ENCODE measurements at places on chromosomes 6 and 20.

GRCh38 chr6:2790588-2791449, 25.6 kb downstream of the WRNIP1 start:
- DNase-seq: peak; percentile 13

DNA sequence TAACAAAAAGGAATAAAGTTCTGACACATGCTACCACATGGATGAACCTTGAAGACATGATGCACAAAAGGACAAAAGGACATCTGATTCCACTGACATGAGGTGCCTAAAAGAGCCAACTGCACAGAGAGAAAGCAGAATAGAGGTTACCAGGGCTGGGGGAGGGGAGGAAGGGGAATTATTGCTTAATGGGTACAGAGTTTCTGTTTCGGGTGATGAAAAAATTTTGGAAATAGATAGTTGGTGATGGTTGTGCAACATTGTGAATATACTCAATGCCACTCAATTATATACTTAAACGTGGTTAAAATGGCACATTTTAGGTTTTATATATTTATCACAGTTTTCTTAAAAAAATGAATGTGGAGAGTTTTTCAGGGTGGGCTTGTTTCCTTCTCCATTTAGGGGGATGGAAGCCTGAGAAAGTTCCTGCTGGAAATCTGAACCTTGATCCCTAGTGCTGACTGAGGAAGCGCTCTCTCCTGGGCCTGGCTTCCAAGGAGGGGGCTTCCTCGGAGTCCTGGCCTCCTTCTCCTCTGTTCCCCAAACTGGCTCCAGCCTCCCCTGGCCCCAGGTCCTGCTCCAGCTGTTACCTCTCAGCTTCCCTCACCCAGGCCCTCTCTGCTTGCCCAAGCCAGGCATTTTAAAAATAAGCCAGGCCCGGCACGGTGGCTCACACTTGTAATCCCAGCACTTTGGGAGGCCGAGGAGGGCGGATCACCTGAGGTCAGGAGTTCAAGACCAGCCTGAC, 79.2 kb downstream of the NOL4L start:
- DNase-seq: no peak

DNA sequence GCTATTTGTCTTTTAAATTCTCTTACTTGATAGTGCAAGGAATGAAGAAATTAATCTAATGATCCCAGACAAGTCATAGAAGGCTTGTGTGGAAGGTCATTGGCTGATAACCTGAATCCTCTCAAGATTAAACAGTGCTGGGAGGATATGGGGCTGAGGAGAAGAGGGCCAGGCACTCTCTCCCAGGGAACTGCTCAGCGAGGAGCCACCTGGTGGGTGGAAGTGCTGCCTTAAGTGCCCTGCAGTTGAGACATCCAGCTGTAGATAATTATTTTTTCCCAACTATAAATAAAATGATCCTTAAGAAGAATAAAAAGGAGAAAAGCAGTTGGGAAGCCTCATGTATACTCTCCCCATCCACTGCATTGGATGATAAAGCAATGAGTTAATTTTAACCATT, 47.9 kb downstream of the BTBD3 start:
- DNase-seq: no peak

GRCh38 chr20:2986466-2986865, 57.0 kb upstream of the GNRH2 start:
- no peak for DNase-seq

- DNase-seq: no peak
These were observed 95.5 kb upstream of the AGPAT4 start for GRCh38 chr6:161369339-161369738.

DNA sequence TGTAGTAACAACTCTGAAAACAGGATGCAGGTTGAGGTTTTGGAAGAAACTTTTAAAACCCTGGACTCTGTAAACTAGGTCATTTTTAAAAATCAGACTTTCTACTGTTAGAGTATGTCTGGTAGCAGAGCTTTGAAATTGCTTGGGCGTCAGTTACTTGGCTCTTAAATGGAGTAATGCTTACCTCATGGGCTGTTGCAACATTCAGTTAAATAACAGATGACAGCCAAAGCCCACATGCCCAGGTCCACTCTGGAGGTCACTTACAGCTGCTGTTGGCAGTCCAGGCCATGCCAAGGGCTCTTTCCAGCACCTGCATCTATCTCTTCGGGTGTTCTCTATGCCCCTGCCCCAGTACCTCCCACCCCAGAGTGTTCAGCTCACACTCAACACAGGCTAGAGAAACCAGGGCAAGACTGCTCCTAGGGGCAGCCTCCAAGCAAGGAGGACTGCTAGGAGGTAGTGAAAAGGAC, 96.4 kb downstream of the BANF2 start:
- no peak for DNase-seq

GRCh38 chr20:23339986-23340385, 10.6 kb upstream of the NXT1 start:
- no peak for DNase-seq

DNA sequence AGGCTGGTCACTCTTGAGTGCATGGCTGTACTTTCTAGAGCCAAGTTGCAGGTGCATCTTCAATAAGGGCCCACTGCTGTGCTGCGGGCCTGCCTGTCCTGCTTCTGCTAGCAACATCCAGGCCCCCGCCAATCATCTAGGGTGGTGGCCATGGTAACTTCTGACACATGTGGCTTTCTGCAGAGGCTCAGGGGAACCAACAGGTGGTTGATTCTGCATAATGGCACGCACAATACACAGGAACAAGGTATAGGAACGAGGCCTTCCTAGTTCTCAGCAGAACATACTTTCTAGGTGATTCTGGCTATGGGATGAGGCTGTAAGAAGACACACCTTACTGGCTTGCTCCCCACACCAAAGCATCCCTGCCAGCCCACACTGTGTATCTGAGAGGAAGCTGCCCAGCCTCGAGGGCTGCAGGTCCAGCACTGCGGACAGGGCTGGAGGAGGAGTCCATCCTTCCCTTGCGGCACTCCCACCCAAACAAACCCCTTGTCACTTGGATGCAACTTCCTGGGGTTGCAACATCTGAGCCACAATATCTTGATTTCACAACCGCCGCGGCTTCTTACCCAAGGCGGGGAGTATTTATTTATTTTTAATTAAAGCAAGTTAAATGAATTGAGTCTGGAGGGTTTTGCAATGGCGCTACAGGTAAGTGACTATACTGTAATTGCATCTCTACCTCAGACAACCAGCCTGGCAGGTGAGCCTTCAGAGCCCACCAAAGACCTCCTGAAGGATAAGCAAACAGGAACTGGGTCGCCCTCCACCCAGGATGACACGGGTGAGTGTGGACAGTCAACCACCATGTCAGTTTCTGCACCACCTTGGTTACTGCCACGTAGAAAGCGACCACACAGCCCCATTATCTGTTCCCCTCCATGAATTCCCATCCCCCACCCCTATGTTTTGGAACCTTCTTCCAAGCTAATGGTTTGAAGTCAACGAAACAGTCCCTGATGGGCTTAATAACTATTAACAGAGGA, 49.6 kb downstream of the SULF2 start:
- no peak for DNase-seq

DNA sequence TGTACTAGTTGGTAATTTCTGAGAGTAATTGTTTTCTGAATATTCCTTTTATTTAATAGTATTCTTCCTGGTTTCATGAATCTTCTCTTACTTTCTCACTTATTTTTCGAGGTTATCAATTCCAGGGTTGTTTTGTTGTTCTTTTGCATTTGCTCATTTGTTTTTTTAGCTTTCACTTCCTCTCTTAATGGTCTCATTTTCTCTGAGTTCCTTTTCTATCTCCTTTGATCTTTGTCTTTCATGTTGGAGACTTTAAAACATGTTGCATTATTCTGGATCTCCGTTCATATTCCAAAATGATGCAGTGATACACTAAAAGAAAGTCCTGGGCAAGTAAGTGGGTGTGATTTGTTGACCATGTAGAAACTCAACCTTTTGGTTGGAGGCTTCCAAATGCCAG, 345.3 kb upstream of the SLC35B3 start:
- DNase-seq: no peak

GRCh38 chr6:94559829-94560537, 1017.4 kb upstream of the MANEA start:
- DNase-seq: no peak

- no peak for DNase-seq
These were observed 25.6 kb downstream of the HLA-G start for GRCh38 chr6:29853245-29853644.

- no peak for DNase-seq
These were observed 96.8 kb upstream of the GJE1 start for GRCh38 chr6:142035890-142036289.

DNA sequence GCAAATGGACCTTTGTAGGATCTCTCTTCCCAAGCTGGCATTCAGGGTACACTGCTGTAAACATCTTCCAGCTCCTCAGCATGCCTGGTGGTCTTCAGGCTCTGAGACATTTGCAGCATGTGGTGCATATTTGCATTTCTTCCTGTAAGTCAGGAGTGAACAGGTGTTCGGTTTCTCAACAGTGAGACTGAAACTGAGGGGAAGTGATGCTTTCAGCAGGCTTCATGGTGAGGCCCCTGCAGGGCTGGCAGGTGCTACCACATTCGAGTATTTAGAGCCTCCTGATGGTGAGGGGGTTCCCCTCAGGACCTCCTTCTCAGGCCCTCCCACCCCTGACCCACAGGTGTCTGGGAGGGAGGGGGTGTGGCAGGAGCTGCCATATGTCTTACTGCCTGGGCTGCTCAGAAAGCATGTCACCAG, 15.1 kb downstream of the MYBL2 start:
- peak; percentile 33 for DNase-seq

DNA sequence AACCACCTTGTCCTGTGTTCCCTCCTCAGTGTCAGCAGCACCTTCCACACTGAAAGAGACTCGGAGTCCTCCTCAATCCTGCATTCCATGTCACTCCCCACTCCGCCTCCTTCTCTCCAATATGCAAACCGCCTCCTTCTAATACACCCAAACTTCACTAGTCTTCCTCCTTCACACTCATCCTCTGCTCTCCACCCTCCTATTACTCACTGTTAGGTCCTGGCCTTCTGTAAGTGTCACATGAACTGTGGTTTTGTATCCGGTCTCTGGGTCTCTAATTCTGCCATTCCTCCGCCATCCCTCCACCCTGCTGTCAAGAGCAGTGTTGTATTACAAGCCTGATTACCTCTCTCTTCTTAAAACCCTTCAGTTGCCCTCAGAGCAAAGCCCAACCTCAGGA, 200.5 kb upstream of the CDYL start:
- DNase-seq: no peak

GRCh38 chr6:73964241-73964854, 268.3 kb downstream of the CD109 start:
- DNase-seq: no peak

- DNase-seq: no peak
These were observed 99.9 kb downstream of the L3MBTL3 start for GRCh38 chr6:130118236-130118635.

DNA sequence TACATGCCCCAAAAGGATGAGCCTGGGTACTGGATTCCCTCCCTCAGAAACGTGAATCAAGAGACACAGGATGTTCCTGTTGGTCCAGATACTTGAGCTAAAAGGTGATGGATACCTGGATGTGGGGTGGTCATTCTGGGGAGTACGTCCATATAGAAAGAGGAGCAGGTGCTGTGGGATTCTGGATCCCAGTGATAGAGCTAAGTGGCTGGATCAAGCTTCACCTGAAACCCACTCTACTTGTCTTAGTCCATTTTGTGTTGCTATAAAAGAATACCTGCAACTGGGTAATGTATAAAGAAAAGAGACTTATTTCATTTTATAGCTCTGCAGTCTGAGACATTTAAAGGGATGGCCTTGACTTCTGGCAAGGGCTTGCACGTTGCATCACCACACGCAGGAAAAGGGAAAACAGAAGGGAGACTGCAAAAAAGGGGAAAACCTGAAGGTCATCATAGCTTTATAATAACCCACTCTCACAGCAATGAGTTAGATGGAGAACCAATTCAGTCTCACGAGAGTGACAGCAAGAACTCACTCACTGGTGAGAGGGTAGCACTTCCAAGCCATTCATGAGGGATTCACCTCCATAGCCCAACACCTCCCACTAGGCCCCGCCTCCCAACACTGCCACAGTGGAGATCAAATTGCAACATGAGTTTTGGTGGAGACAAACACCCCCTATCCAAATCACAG, 31.2 kb downstream of the RIPOR3 start:
- DNase-seq: no peak

DNA sequence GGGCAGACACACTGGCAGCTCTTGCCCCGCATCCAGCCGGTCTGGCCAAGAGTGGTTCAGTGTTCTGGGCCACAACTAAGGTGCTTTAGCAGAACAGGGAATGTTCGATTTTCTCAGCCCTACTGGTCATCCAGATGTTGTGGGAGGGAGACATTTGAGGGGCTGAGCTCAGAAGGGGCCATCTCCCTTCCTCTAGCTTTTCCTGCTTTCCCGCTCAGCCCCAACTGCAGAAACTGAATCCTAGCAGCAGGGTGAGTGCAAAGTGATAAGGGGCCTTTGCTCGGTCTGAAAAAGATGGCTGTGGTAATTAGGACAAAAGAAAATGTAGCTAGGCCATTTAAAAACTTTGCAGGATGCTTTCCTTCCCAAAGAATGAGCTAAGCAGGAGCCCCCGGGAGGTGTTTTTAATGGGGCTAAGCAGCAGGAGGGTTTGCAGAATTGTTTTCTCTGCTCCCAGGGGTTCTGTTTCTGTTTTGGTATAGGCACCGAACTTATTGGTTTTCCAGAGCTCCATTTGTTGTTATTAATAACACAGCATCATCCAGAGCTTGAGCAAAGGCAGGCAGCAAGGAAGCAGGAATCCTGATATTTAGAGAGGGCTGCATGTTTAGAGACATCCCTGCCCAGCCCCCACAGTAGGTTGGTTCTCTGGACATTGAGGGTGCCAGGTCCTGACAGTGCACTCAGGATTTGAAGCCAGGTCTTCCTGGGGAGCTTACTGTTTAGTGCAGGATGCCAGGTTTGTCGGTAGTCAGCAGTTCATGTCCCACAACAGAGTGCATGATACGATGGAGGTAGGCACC, 210.9 kb downstream of the SLC24A3 start:
- no peak for DNase-seq

DNA sequence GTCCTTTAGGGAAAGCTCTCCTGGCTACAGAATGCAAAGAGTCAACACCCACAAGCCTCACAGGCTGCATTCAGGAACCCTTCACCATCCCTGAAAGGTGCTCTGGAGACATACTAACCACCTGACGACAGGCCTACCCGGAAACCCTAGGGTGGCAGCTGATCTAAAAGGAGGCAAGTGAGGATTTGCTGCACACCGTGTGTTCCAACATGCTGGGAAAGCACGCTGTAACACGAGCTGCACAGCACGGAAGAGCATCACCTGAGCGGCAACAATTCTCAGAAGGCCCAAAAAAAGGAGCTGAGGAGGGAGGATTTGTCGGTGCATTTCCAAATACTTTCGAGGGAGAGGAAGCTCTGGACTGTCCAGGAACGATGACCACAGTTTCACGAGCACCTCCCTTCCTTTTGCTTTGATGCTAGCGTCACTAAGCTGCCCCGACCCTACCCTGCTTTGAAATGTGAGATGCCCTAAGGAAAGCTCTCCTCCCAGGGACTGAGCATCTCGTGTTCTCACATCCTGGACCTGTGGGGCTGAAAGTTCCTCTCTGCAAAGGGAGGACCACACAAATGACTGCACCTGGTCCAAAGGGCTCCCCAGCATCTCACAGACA, 87.0 kb downstream of the PPP1R3G start:
- DNase-seq: no peak

GRCh38 chr6:129317931-129318820, 391.8 kb downstream of the ARHGAP18 start:
- peak; percentile 55 for DNase-seq

GRCh38 chr20:1050440-1050839, 48.3 kb upstream of the RSPO4 start:
- DNase-seq: no peak

- DNase-seq: no peak
These were observed 50.1 kb upstream of the SIRPA start for GRCh38 chr20:1845163-1845523.
